Stimulated activated CD8-positive, alpha-beta memory T cell treated with anti-CD3 and anti-CD28 coated beads, Interleukin-4, amount 100 ng/mL, for 24 hours (primary cell): ENCODE measurements at places on chromosomes 5 and 9.

DNA sequence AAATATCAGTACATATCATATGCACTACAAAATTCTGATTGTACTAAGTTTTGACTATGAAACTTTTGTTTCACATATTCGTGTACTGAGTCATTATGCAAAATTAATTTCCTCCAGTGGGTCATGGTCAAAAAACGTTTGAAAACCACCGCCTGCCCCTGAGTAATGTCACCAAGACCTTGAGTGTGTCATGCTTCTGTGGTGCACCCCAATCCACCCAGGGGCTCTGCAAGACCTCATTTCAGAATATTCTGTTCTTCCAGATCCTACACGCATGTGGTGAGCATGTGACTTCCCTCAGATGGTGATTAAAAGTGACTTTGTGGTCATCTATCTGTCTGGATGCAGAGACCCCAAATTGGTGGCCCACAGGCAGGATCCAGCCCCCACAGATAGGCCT lies 31.0 kb downstream of the ABLIM3 start:
- DNase-seq, result no peak

DNA sequence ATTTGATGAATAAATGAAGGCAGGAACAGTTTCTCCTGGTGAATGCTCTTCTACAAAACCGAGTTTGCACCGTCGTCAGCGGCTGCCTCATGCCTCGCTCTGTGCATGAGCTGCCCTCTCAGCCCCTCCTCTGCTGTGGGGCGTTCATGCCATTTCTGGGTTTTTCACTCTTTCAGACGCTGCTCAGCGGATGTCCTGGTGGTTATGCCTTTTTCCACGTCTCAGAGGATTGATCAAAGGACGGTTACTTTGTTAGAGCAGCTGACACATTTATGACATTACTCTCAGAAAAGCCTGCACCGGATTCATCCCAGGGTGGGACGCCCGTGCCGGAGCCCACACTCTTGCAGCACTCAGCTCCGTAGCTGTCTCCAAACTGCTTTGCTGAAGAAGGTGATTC lies 195.9 kb upstream of the PPP1R26 start:
- DNase-seq, result no peak

- DNase-seq, result no peak
Observed at GRCh38 chr5:160075073-160075472, 44.2 kb downstream of the PWWP2A start.

DNA sequence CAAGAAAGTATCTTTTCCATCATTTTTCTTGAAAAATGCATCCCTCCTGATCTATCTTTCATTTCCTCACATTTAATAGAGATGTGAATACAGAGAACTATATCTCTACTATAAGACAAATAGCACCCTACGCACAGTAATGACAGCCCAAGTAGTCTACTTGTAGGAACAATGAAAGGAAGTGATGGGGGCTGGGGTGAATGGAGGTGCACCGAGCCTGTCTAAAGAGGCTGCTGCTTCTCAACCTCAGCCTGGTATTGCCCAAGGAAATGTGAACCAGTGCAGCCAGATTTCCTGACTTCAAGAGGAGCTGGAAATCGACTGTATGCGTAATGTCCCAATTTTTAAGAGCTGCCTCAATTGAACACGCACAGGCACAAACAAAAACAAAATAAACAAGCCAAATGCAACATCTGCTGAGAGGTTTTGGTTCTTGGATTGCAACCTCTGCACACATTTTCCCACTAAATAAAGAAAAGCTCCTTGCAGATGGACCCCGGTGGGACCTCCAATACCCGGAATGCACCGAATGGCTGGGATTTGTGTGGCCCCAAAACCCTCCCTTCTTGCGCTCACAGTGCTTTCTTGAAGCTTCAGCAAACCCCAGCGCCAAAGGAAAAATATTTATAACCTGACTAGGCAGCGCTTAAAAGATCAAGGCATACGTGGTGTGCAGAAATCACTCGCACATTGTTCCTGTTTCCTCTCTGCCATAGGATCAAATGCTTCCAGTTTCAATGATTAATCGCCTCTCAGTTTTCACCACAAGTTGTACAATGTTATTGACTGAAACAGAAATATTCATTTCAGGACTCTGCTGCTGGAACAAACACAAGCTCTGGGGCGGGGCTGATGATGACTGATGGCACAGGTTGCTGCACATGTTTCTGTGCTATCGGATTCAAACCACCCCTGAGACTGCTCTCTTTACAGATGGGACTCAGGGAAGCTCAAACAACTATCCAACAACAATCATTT lies 68.3 kb downstream of the KCNIP1 start:
- DNase-seq, result peak; percentile 45

- no peak for DNase-seq
Observed at GRCh38 chr5:10432059-10433008, 9.3 kb upstream of the ROPN1L start.
